ENCODE measurements at places on chromosomes 1 and 21.
A peak's percentile ranks its signal among the peaks of the same experiment; 100 is the strongest.

DNA sequence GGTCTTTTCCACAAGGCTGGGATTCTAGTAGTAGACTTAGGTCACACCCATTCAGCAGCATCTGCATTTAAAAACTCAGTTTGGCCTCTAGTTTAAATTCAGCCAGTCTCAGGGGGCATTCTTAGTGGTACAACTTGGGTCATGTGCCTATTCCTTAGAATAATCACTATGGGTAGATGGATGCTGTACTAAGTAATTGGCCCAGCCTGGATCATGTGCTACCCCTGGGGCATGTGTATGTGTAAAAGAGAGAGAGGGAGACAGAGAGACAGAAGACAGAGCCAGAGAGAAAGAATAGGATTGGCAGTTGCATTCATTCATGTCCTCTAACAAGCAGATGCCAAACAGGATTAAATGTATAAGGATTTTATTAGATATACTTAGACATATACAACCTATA is 13.6 kb upstream of the SYT14 start:
- DNase-seq: no peak

DNA sequence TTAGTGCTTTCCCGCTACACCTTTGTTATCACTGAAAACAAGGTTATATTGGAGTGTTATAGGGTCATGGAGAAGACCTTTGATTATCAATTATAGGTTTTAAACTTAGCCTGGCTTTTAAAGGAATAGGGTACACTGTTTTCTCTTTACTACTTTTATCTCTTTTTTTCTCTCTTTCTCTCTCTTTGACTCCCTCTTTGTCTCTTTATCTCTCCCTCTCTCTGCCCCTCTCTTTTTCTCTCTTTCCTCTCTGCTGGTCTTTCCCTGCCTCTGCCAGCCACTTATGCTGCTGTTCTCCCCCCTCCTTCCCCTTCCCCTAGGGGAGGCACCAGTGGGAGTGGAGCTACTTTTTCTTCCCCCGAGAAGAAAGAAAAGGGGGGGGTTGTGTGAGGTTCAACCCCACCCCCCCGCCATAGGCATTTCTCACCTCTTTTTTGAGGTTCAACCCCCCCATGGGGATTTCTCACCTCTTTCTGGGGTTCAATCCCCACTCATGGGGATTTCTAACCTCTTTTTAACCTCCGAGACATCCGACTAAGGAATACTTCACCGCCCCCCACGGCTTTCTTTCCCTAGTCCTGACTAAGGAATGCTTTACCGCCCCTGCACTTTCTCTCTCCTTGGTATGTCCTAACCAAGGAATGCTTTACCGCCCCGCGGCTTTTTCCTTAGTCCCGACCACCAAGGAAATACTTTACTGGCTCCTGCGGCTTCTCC is 17.2 kb upstream of the ZBTB8B start:
- peak; percentile 54 for DNase-seq

DNA sequence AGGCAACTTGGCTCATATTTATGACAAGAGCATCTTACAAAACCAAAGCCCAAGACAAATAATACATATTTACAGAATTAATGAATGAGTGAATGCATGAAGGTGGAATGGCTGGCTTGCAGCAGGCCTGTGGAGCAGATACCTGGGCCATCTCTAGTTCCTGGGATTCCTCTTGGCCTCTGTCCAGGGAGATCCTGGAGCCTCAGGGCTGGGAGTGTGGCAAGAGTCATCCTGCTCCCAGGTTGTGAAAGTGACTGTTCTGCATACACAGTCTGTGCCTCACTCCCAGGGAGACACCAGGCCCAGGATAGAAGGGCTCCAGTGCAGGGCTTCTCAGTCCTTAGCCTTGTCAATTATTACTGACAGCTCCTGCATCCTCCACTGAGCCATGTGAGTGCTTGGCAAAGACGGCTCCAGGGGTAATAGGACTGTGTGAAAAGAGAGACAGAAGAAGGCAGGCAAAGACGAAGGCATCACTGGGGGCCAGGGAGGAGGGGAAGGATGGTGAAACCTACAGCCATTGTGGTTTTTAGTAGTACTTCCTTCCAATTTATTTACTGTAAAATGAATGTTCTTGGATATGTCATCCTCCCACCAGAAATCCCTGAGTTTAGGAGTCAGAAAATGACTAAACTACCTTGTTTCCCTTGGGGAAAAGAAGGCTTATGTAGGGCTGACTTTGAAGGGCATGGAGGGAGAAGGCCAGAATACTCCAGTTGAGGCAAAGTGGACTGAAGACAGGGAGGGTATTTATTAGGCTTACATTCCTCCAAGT is 14.3 kb upstream of the KPRP start:
- DNase-seq: no peak

DNA sequence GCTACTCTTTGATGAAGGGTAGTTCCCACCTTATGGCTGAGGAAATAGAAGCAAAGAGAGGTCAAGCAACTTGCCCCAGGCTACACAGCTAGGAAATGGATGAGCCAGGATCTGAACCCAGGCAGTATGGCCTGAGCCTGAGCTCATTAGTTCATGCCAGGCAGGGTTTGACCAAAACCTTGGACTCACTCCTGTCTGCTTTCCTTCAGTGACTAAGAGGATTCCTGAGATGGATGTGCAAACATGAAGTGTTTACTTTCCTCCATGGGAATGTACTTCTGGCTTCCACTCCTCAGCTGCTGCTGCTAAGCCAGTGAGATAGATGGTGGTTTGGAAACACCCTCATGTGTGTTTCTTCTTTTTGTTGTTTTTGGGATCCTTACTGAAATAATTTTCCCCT is 35.1 kb upstream of the ERRFI1 start:
- DNase-seq: peak; percentile 80

DNA sequence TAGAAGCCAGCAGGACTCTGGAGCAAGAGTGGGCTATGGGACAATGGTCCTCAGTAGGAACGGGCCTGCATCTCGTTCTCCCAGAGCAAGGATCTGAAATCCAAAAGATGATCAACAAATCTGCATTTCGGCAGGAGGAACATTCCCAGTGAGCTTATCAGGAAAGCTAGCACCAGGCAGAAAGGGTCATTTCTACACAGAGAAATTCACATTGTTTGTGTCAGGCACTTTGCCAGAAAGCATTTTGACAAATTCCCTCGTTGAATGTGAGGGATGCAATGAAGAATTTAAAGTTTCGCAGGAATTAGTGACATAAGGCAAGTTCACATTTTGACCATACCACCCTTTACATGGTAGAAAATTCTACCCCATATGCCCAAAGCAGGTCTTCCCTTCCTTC is 31.6 kb upstream of the ETS2 start:
- no peak for DNase-seq

DNA sequence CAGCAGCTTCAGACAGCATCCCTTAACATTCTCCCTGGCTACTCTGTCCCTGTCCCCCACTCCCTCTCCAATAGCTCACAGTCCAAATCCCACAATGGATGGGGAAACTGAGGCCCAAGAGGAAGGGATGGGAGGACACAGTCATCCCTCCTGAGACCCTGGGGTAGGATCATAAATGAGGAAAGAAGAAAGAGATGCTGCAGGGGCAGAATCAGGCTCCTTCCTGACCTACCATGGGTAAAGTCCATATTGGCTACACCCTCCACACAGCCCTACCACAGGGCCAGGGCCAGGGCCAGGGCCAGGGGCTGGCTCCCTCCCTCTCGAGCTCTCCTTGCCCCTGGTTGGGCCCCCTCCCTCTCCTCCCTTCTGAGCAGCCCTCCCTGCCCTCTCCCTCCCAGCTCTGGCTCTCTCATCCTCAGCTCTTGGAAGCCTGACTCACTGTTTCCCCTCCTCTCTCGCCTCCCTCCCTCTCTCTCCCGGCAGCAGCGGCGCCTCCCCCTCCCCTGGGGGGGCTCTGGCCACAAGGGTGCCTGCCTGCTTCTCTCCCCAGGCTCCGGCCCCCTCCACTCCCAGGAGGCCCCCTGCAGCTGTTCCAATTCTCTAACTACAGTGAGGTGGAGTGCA is 4.9 kb downstream of the AHDC1 start:
- DNase-seq: no peak

DNA sequence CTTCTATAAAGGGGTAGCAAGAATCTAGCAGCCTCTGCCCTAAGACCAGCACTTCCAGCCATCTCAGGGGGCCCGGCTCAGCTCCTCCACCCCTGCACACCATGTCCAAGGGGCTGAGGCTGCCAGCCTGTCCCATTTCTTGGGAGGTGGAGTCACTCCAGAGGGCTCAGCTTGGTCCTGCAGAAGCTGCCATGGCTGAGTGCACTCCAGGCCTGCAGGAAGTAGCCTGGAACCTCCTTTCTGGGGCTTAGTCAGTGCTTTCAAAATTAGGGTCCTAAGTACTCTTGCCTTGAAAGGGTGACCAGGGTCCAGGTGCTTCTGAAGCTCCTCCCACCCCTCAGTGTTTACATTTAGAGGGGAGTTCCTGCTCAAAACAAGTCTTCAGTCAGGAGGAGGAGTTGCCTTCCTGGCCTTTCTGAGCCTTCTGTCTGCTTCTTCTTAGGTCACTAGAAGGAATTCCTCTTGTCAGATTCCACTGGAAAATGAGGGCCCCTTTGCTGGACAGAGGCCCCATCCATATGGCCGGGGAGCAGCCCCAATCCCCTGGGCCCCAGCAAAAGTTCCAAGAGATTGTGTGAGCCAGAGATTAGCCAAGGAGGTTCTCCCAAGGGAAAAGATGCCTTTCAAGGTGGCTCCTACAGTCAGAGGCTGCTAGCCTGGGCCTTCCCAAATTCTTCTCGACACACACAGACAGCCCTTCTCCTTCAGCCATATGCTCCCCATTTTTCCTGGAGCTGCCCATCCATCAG is 128.1 kb upstream of the VAMP3 start:
- no peak for DNase-seq

- DNase-seq: no peak
Measured at GRCh38 chr1:210434223-210434622, 105.5 kb downstream of the HHAT start.

DNA sequence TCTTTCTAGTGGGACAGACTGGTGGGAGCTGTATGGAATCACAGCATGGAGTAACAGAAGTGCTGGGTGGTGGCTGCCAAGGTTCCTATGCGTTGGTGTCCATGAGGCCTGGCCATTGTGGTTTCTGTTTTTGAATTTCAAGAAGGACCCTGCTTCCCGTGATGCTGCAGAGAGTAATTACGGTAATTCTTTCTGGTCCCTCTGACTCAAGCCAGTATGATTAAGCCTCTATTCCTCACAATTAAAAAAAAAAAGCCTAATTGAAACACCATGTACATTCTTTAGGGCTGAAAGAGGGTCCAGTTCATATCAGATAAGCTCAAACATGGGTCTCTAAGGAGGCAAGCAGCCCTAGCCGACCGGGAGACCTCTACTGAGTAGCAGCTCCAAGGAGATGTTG is 10.5 kb upstream of the C1orf21 start:
- no peak for DNase-seq

GRCh38 chr1:37945743-37946702 is 830 bp downstream of the INPP5B start:
- peak; percentile 76 for DNase-seq

GRCh38 chr1:19739628-19740027 is 60.1 kb downstream of the TMCO4 start:
- no peak for DNase-seq

DNA sequence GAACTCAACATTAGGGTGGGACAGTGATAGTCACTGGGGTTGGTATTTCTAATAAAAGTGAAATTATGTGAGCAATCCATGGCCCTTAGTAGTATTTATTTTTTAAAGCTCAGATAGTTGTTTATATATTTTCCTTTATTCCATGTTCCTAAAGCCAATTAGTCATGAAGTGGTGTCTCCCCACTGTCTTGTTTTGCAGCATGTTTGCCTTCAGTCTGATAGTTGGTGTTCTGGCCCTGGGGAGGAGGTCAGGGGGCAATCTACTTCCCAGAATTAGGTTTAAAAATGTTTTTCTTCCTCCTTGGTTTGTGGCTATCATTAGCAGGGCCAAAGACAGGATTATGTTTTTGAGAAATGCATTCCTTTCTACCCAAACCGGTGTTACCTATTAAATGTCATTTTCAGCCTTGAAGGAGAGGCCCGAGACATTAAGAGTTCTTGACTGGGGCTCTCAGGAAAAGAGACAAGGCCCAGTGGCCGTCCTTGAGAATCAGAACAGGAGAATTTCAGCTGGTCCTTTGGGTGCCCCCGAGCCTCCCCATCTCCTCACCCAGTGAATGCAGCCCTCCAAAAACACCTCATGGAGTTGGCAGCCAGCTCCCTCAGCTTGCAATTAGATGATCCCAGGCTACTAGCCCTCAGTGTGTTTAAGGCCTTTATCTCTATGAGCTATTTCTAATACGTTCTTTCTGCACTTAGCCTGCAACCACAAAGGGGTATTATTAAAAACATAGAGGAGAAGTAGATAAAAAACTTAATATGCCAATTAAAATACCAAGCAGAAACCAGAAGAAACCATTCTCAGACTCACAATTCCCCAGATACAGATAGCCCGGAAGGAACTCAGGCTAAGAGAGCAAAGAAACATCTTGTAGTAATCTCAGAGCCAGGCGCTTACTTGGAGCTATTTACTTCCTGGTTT is 71.3 kb upstream of the NGF start:
- DNase-seq: peak; percentile 19

- no peak for DNase-seq
Measured at GRCh38 chr1:19689085-19689757, 24.5 kb downstream of the HTR6 start.

DNA sequence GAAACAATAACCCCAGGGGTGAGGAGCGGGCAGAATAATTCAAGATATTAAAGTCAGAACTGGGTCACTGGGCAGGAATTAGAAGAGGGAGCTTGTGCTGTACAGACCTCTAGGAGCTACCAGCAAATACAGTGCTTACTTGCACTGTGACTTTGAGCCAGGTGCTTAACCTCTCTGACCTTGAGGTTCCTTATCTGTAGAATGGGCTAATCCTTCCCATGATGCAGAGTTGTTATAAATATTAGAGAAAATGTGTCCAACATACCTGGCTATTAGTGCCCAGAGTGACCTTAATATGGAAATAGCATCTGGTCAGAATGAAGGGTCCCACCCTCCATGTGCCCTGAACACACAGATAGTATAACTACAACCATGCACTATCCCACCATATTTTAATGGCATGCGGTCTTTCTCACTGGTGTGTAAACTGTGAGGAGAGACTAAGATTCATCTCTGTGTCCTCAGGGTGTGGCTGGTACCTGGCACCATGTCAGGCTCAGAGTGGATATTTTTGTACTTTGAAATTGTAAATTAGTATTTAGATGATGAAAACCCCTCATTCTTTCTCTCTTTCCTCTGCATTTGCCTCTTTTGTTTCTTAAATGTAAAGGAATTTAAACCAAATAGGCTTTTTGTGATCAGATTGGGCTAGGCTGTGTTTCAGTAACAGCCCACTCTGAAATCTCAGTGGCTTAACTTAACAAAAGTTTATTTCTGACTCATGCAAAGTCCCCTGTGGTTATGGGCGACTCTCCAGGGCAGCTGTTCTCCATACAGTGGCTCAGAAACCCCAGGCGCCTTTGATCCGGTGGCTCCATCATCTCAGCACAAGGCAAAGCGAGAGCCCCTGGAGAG is 60.0 kb upstream of the ROR1 start:
- peak; percentile 69 for DNase-seq

DNA sequence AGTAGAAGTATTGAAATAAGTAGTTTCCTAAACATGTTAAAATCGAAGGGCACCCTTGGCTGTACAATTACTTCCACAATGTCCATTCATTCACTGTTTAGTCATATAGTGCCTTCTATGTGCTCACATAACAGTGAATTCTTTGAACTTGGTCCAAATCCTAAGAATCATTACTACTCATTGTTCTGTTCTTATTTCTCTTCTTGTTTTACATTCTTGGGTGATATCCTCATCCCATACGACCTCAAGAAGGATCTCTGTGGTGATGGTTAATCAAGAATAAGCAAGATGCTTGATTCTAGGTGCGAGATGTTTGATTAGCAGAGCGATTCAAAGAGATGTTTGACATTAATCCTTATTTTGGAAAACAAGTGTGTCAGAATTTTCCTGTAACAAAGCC is 667.4 kb upstream of the ZP4 start:
- DNase-seq: peak; percentile 63
